Omental fat pad (tissue), 4 donors: ENCODE measurements at places on chromosomes 12 and 14.
A peak's percentile ranks its signal among the peaks of the same experiment; 100 is the strongest.

GRCh38 chr12:24244231-24244630 lies 294.8 kb upstream of the SOX5 start:
- no peak for DNase-seq

GRCh38 chr12:81255947-81256346 lies 178.1 kb downstream of the ACSS3 start:
- DNase-seq: no peak

- no peak for DNase-seq
Observed at GRCh38 chr12:112185093-112185923, 59.9 kb downstream of the TRAFD1 start.

DNA sequence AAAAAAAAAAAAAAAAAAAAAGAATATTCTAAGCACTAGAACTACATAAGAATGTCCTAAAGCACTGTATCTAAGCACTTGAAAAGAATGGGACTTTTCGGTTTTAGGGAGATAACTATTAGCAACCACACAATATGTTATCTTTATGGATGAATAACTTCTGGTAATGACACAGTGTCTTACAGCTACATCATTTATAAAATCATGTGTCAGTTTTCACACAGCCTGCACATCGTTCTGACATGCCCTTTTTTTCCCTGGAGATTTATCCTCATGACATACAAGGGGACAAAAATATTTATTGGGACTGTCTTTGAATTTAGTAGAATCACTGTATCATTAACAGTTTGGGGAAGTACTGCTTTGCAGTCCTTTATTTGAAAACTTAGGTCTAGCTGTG lies 17.3 kb downstream of the TMEM19 start:
- no peak for DNase-seq

DNA sequence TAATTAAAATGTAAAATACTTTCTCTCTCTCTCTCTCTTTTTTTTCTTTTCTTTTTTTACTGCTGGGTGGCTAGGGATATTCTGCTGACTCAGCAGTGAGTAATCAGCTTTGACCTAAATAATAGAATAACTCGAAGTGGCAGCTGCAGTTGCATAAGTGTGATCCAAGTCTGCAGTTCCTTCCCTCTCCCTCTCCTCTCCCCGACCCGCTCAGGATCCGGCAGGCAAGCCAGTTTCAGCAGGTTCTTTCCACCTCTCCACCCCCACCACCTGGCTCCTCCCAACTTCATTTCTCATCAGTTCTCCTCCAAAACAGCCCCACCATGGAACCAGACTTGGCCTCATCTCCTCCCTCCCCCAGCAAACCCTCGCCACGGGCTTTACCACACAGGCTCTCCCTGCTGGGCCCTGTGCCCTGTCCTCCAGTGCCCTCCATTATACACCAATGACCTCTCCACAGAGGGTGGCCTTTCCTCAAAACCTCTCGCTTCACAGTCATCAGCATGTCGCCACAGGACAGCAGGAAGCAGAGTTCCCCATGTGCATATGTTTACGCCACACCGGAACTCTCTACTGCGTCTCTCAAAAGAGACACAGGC lies 22.4 kb downstream of the SLC7A8 start:
- DNase-seq: no peak

GRCh38 chr14:97977651-97978261 lies 1180.6 kb downstream of the VRK1 start:
- peak; percentile 39 for DNase-seq

DNA sequence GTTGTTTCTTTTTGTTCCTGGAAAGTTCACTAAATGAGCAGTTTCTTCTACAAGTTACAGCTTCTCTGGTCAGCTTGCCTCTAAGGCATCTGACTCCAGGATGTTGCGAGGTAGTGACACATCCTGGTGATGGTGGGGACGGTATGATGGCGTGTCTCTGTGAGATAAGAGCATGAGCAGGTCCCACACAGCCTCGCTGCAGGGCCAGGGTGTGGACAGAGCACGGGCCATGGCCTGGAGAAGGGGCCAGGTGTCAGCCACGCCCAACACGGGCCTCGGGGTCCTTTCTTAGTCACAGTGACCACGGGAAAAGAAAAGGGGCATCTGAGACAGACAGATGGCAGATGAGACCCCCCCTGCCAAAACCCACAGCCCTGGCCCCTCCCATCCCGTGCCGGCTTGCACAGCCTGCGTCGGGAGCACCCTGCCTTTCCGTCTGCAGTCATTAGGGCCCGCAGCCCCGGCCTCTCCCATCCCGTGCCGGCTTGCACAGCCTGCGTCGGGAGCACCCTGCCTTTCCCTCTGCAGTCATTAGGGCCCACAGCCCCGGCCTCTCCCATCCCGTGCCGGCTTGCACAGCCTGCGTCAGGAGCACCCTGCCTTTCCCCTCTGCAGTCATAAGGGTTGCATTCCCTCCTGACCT lies 79.3 kb upstream of the DYNC1H1 start:
- DNase-seq: no peak

DNA sequence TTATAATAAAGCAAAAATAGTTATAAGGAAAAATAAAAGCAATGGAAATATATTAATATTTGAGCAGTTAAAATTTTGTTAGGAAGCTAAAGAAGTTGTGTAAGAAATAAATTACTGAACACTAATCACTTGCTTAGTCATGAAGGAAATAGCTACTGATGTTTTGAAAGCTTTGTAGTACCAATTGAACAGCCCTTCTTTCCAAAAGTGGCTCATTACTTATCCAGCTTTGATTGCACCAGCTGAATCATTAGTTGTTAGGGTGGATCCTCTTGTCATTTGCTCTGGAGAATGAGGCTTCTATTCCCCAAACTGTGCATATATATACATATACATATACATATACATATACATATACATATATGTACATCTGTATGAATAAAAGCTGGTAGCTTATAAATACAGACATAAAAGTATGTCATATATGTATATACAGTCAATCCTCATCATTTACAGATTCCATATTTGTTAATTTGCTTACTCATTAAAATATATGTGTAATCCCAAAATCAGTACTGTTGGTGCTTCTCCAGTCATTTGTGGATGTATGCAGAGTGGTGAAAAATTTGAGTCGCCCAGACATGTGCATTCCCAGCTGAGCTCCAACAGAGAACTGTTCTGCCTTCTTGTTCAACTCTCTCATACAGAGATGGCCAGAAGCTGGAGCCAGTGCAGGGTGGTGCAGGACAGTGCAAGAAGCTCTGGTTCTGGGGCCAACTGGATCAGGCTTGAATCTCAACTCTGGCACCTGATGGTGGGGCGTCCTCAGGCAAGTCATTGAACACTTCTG lies 214.1 kb downstream of the RPAP3 start:
- DNase-seq: no peak

DNA sequence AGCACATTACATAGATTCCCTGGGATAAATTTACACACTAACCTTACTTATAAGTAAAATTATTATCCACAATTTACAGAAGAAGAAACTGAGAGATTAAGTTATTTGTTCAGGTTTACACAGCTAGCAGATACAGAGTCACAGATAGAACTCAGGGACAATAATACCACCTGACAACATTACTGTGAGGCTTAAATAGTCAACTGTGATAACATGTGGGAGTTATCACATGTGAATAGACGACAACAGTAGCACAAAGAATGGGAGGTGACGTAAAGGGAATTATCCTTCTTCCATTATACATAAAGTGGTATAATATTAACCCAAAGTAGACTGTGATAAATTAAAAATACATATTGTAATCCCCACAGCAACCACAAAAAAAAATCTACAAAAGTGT lies 6.2 kb upstream of the SPIC start:
- DNase-seq: no peak

- DNase-seq: no peak
Observed at GRCh38 chr12:108270035-108270848, 68.9 kb downstream of the CMKLR1 start.

DNA sequence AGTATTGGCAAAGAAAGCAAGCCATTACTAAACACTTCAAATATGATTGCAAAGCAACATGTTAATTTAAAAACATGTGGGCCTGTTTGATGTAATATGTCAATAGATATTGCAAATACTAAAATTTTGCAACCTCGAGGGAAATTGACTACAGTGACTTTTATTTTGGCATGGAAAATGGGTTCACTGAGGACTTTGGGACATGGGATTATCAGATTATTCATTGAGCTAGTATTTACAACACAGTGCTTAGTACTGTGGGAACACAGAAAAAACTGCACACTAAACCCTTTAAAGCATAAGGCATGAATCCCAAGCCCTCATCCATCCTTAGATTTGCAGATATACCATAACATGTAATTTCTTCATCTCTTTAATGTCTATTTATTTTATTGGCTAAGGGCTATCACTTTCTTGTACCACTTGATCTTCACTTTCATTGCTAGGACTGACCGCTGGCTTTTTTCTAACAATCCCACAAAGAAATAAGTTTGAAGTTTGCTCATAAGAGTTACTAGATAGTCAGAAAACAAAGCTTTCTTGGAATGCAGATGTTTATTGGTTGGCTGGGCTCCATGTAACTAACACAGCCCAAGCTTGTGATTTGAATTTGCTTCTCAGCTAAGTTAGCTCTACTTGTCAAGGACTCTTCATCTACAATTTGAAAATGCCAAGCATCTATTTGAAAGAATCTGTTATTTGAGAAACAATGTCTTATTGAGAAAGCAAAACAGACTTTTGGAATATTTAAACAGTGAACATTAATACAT lies 48.7 kb downstream of the PPFIBP1 start:
- DNase-seq: no peak

DNA sequence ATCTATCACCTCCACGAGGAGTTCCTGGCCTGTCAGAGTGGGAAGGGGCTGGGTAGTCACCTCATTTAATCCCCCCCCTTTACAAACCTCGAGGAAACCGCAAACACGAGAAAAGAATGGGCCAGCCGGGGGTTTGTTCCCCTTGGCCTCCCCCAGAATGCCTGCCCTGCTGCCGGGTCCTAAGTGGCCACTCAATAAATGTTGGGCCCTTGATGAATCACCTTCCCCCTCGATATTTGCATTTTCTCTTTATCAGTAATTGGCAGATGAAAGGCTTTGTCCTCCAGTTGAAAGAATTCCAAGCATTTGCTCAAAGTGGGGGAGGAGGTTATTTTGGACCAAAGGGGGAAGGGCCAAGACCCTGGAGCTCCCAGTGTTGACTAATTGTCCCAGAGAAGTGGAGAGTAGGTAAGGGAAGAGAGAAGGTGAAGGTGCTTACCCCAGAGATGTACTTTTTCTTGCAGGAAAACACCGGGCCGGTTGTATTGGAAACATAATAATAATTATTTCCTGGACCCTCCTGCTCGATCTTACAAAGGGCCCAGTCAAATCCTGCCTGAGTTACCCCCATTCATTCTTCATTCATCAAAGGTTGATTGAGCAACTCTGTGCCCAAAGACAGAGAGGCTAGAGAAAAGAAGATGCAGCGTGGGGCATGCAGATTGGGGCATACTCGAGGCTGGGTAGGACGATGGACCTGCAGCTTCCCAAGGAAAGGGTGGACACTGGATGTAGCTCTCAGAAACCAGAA lies 1.9 kb upstream of the KDM2B start:
- no peak for DNase-seq

- DNase-seq: no peak
Observed at GRCh38 chr12:26711569-26711968, 121.4 kb downstream of the ITPR2 start.

GRCh38 chr12:115419145-115419646 lies 735.2 kb upstream of the TBX3 start:
- no peak for DNase-seq

DNA sequence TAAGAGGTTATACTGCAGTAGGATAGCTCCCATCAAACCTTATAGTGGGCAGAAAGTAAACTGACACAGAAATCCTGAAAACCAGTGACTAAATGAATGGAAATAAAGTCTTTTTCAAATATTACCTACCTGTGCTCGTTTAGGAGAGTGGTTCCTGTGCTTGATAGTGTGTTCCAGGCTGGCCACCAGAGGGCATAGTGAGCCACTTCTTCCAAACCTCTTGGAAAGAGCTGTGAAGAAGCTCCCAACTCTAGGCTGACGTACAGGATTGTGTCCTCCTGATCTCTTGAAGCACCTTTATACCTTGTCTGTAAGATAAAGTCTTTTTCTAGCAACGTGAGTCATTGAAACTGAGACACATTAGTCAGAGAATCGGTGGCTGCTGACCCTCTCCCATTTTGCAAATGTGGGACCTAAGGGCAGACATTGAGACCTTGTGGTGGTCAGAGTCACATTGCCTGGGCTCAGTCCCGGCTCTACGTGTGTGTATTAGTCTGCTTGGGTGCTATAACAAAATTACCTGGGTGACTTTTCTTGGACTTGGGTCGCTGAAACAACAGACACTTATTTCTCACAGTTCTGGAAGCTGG lies 17.6 kb downstream of the TDP1 start:
- DNase-seq: no peak

- no peak for DNase-seq
Observed at GRCh38 chr12:39587225-39587624, 32.4 kb downstream of the ABCD2 start.

DNA sequence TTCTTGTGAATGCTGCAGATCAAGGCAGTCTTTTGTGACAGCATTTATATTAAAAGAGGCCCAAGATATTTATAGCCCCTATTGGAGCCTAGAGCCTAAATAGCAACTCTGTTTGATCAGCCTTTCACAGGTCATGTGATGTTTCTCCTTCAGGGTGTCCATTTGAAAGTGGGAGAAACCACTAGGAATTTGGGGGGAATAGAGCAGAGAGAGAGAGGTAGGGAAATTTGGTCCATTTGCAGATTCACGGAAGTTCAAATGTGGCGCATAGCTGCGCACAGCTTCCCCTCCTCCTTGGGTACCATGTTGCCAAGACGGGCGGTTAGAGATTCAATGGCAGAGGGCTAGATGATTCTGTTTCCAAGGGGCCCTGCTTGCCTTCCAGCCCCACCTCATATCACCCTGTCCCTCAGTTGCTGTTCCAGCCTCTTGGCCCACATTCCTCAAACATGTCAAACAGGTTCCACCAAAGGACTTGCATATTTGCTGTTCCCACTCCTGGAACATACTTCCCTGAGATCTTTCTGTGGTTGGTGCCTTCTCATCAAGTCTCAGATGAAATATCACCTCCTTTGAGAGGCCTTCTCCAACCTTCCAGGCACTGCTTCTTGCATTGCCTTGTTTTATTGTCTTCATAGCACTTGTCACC lies 220.8 kb downstream of the CHST11 start:
- DNase-seq: no peak

- no peak for DNase-seq
Observed at GRCh38 chr14:35140718-35141581, 18.6 kb downstream of the PRORP start.

GRCh38 chr12:124457287-124458219 lies 109.9 kb downstream of the NCOR2 start:
- DNase-seq: peak; percentile 66

- DNase-seq: no peak
Observed at GRCh38 chr12:68269779-68270178, 16.4 kb upstream of the IL22 start.
